ENCODE measurements at places on chromosomes 2 and 18. TPM values are rescaled to one million over a fixed set of nuclear protein-coding genes. Genes with fewer than 3 reads are reported as not detected.
A peak's percentile ranks its signal among the peaks of the same experiment; 100 is the strongest.

Gene ITPRIPL1
- total RNA-seq, result 1.8 TPM

Gene FTCDNL1
- 7.2 TPM for total RNA-seq

GRCh38 chr2:28661589-28662001, 90.0 kb upstream of the PPP1CB start:
- H3K36me3 ChIP-seq, result no peaks in the 10 kb centered on the region
- H3K4me3 ChIP-seq, result no peak overlapping the region
- H3K27me3 ChIP-seq, result no peaks in the 10 kb centered on the region
- no peak for DNase-seq
- peak overlapping the region; percentile 85 for H3K27ac ChIP-seq
- peaks cover 63% of the 10 kb centered on the region for H3K4me1 ChIP-seq

DNA sequence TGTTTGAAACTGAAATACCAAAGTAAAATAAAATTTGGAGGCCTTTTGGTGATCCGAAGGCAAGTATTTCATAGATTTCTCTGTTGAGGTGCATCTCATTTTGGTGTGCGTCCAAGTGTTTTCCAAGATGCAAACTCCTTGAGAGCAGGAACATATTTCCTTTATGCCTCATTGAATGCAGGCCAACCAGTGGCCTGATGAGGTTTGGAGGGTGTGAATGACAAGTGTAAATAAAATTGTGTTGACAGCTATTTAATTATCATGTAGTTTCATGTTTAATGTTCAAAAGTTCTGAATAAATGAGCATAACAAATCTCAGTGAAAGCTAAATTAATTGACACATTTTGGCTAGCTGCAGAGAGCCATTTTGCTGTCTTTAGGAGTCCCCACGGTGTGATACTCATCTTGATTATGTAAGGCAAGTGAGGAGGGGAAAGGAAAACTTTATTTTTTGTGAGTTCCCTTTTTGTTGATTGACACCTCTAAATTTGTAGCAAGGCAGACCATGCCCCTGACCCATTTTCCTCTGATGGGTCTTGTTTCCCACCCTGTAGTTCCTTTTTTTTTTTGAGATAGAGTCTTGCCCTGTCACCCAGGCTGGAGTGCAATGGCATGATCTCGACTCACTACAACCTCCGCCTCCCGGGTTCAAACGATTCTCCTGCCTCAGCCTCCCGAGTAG, 6.3 kb upstream of the LTBP1 start:
- H3K36me3 ChIP-seq, result no peaks in the 10 kb centered on the region
- DNase-seq, result no peak
- H3K27ac ChIP-seq, result no peak overlapping the region
- no peaks in the 10 kb centered on the region for H3K4me1 ChIP-seq

DNA sequence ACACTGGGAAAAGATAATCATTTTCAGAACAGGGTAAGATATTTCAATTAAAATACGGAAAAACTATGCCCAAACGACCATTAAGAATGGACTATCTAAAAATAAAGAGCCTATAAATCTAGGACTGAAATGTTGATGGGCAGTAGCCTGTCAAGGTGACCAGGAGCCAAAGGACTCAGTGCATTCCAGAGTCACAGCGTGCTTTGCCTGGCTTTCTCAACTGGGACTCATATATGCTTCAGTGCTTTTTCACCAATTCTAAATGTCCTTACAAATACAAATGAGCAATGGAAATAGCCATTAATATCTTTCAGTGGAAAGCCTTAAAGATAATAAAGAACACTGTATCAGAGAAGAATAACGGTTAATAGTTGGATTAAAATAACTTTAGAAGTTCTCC, 35.4 kb downstream of the PREPL start:
- peaks cover 57% of the 10 kb centered on the region for H3K36me3 ChIP-seq
- no peak overlapping the region for H3K4me3 ChIP-seq
- DNase-seq, result no peak
- no peaks in the 10 kb centered on the region for H3K27me3 ChIP-seq
- no peak overlapping the region for H3K27ac ChIP-seq

All from suprapubic skin (tissue), 4 donors.